Mammary epithelial cell (primary cell): ENCODE measurements at places on chromosomes 7 and 10.

DNA sequence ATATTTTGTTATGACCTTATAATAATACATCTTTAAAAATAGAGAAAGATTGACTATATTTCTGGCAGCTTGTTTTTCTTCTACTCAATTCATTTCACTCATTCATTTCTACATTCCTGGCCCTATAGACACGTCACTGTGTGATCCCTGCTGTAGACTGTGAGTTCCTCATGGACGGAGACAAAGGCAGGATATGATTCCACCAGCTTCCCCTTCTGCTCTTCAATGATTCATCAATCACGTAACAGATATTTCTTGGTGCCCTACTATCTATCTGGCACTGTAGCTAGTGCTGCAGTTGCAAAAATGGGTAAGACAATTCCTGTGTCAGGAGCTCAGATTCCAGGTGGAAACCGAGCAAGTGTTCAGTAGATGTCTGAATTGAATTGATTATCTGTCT is 415.0 kb downstream of the SFMBT2 start:
- DNase-seq, result no peak

DNA sequence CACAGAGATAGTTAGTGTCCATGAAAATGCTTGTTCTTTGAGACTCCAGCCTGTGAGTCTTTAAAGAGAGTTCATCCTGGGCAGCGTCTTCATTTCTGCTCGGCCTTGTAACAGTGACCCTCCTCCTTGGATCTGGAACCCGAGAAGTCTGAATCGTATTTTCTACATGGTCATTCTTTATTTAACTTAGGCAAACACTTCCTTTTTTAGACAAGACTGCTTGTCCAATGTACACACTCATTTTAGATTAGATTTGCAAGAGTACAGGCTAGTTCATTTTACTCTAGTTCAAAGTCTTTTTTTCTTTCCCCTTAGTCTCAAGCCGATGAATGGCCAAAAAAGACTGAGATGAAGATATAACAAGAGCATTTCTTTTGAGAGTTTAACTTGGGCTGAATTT is 133.5 kb downstream of the CHN2 start:
- no peak for DNase-seq

GRCh38 chr7:1137517-1138167 is 22.4 kb downstream of the ZFAND2A start:
- DNase-seq, result peak; percentile 21

- peak; percentile 41 for DNase-seq
These were observed 220.2 kb downstream of the DGKI start for GRCh38 chr7:137626469-137627067.

GRCh38 chr7:93203496-93203895 is 22.8 kb downstream of the HEPACAM2 start:
- DNase-seq, result no peak

GRCh38 chr10:59176241-59177030 is at the start of gene PHYHIPL:
Gene PHYHIPL, plus strand, starts transcription at chr10:59176643. Its CDS starts 211 bp downstream, at chr10:59176854.
- peak; percentile 5 for DNase-seq

DNA sequence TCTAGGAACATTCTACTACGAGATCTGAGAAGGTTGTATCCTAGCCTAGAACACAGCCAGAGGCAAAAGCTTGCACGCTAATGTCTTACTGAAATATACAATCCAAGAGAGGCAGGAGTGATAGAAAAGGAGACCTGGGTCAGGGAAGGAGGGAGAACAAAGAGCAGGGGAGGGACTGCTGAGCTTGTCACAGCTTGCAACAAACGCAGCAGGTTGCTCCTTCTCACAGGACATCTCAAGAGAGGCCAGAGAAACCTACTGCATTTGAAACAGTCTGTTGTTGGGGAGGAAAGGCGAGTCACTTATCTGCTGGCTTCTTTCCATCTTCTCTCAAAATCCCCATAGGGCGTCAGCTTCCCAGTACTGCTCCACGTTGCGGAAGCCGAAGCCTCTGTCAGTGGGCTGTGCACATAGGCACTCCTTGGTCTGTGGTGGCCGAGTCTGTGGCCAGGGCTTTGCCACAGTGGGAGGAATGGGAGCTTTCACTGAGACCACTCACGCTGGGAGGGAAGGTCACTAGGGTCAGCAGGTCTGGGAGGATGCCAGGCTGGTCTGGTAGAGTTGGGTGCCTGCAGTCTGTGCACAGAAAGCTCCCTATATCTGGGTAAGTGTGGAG is 25.8 kb upstream of the GPNMB start:
- no peak for DNase-seq

- peak; percentile 78 for DNase-seq
These were observed 70.4 kb downstream of the COA1 start for GRCh38 chr7:43658718-43659548.
